Ascending aorta (tissue), 2 donors: ENCODE measurements at places on chromosomes 12 and 14. TPM values are rescaled to one million over a fixed set of nuclear protein-coding genes. Genes with fewer than 3 reads are reported as not detected.

- no peaks in the 10 kb centered on the region for H3K4me1 ChIP-seq
- H3K4me3 ChIP-seq = no peak overlapping the region
- H3K27me3 ChIP-seq = no peaks in the 10 kb centered on the region
- no peak for DNase-seq
- no peak overlapping the region for H3K27ac ChIP-seq
- no peaks in the 10 kb centered on the region for H3K36me3 ChIP-seq
These were observed 8.8 kb downstream of the DENND5B start for GRCh38 chr12:31582155-31582554.

- H3K4me3 ChIP-seq = no peak overlapping the region
- no peaks in the 10 kb centered on the region for H3K27me3 ChIP-seq
- H3K36me3 ChIP-seq = no peaks in the 10 kb centered on the region
- no peak for DNase-seq
These were observed 58.3 kb upstream of the DYRK2 start for GRCh38 chr12:67590149-67590790.

DNA sequence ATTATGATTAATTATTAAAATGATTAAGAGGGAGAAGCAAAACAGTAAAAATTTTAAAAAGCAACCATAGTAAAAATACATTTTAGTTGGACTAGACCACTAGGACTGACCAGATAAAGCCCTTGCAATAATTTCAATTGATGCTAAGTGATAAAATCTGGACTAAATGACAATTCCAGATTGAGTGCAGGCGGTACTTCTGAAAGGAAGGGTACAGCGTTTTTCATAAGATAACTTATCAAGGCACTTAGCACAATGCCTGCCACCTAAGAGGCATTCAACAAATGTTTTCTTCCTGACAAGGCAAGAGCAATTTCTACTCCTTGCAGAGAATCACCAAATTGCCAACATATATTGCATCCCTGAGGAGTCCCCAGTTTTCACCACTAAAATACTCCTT, 37.7 kb upstream of the OAS1 start:
- no peaks in the 10 kb centered on the region for H3K36me3 ChIP-seq
- no peaks in the 10 kb centered on the region for H3K27me3 ChIP-seq
- DNase-seq = no peak
- H3K4me3 ChIP-seq = no peak overlapping the region
- no peaks in the 10 kb centered on the region for H3K4me1 ChIP-seq

The SLC6A15 gene
- total RNA-seq = not detected

The LRRC9 gene
- not detected for total RNA-seq
